Aorta (tissue), 5 donors: ENCODE measurements at places on chromosomes 7 and 10. TPM values are rescaled to one million over a fixed set of nuclear protein-coding genes. Genes with fewer than 3 reads are reported as not detected.

DNA sequence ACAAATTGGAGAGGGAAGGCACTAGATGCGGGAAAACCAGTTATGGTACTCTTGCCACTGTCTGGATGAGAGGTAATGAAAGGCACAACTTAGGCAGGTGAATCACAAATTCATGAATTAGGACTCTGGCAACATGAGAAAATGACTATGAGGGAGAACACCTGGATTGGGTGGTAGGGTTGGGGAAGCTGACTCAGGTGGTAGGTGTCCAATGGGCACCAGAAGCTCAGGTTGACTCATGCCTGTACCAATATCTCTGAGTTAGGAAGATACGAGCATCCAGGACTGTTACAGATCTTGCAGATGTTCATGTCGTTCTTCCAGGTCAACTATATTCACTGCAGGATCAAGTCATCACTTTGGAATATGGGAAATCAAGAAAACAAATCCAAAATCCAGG is 56.7 kb downstream of the NPY start:
- DNase-seq: no peak
- H3K4me3 ChIP-seq: no peak overlapping the region
- H3K36me3 ChIP-seq: no peaks in the 10 kb centered on the region
- no peaks in the 10 kb centered on the region for H3K27me3 ChIP-seq
- no peak overlapping the region for H3K27ac ChIP-seq

DNA sequence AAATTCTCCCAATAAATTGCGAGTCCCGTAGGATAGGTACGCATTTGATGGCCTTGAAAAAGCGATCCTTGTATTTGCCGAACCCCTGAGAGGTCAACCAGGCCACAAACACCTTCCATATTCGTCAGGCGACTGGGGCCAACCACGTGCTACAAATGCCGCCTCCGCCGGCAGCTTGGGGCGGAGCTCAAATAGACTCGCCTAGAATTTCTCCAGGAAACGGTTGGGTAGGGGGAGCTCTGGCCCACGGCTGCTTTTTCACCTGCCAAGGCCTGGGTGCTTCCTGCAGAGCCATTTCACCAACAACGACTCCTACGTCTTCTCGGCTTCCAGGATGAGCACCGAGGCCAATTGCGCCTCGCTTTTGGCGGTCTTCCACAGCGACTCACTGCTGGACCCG is 53.4 kb upstream of the KIF5B start:
- H3K4me1 ChIP-seq: peaks cover 8% of the 10 kb centered on the region
- H3K36me3 ChIP-seq: no peaks in the 10 kb centered on the region

Gene HOXA10
- 11.2 TPM for total RNA-seq

- no peak overlapping the region for H3K4me3 ChIP-seq
- no peak for DNase-seq
- H3K27ac ChIP-seq: no peak overlapping the region
- no peaks in the 10 kb centered on the region for H3K4me1 ChIP-seq
- no peaks in the 10 kb centered on the region for H3K27me3 ChIP-seq
- peaks cover 14% of the 10 kb centered on the region for H3K36me3 ChIP-seq
Observed at GRCh38 chr10:38102880-38103279, 8.7 kb downstream of the ZNF37A start.

DNA sequence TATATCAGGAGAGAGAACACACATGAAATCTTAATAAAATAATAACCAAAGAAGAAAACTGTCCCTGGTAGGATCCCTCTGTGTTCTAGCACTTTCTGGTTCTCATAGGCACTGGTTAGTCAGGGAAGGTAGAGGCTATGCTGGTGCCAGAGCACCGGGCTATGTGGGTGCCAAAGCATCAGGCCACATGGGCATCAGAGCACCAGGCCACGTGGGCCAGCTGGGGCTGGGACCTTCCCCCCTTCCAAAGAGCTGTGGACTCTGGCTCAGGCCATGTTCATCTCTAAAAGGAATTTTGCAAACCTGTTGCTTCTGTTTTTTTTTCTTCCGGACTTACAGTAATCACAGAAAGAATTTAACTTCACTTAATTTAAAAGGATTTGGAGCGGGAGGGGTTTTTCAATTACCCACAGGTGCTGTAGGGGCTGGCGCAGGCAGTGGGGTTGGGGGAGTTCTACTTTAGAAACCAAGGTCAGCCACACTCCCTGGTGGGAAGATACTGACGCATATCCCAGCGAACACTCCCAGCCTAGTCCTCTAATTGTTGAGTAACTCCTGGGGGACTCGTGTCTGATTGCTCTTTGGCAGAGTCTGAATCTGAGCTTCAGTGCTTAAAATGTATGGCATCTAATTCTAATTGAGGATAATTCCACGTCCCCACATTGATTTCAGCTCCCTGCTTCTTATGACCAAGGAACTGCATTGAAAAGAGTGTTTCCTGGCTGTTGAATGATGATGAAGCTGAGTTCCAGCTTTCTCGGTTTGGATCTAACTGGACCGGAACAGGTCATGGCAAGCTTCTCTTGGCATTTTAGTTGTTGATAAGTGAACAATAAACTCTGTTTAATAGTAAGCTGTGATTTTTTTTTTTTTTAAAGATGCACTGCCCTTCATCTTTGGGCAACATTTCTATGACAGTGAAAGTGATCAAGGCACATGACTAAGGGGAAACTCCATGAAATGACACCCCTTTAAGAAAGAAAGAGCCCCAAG is 110.7 kb upstream of the FZD8 start:
- no peak for DNase-seq
- H3K4me1 ChIP-seq: no peaks in the 10 kb centered on the region
- H3K27ac ChIP-seq: no peak overlapping the region
- no peak overlapping the region for H3K4me3 ChIP-seq
- no peaks in the 10 kb centered on the region for H3K36me3 ChIP-seq

- no peaks in the 10 kb centered on the region for H3K4me1 ChIP-seq
- no peaks in the 10 kb centered on the region for H3K36me3 ChIP-seq
- no peaks in the 10 kb centered on the region for H3K27me3 ChIP-seq
Observed at GRCh38 chr10:28668363-28669226, 8.7 kb upstream of the BAMBI start.

DNA sequence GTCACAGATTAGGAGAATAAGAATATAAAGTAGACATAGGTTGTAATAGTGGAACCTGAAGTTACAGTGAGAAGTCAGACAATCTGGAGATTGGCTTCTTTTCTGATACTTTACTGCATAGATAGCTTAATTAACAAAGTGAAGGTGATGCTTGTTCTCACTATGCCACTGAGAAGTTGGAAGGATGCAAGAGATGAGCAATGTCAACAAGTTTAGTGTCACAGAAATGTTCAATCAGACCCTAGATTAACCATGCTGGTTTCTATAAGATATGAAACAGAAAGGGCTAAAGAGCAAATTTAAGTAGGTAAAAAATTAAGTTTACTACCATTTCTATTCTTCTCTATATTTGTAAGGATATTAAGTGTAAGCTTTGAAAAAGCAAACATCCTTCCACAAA is 838.6 kb upstream of the SORCS1 start:
- H3K4me1 ChIP-seq: no peaks in the 10 kb centered on the region
- no peaks in the 10 kb centered on the region for H3K27me3 ChIP-seq
- DNase-seq: no peak

GRCh38 chr7:2219136-2219535 is 13.6 kb downstream of the MAD1L1 start:
- peaks cover 9% of the 10 kb centered on the region for H3K36me3 ChIP-seq
- H3K4me1 ChIP-seq: no peaks in the 10 kb centered on the region
- H3K27me3 ChIP-seq: no peaks in the 10 kb centered on the region
- H3K4me3 ChIP-seq: no peak overlapping the region
- no peak overlapping the region for H3K27ac ChIP-seq
- no peak for DNase-seq

Gene ASZ1
- not detected for total RNA-seq

Gene STAG3
- 1.5 TPM for total RNA-seq

- no peaks in the 10 kb centered on the region for H3K27me3 ChIP-seq
- H3K36me3 ChIP-seq: no peaks in the 10 kb centered on the region
- H3K27ac ChIP-seq: no peak overlapping the region
- H3K4me3 ChIP-seq: no peak overlapping the region
- no peak for DNase-seq
Observed at GRCh38 chr10:117980216-117980615, 66.5 kb downstream of the RAB11FIP2 start.

Gene OR2A42
- total RNA-seq: not detected

DNA sequence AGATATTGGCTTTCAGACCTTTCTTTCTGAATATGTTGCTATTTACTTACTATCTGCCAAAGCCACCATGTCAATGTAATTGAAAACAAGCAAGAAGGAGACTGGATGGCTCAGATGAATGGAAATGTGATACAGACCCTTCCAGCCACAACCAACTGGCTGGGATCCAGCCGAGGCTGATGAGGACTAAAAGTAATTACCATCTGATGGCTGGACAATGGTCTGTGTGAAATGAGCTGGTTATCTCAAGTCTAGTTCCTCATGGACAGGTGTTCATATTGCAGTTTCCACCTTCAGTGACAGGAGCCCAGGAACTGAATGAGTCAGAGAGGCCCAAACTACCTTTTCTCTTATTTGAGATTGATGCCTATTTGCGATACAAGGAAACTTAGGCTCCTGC is 267.5 kb downstream of the GATA3 start:
- no peak overlapping the region for H3K27ac ChIP-seq
- no peaks in the 10 kb centered on the region for H3K27me3 ChIP-seq
- no peaks in the 10 kb centered on the region for H3K4me1 ChIP-seq
- DNase-seq: no peak
- H3K4me3 ChIP-seq: no peak overlapping the region

DNA sequence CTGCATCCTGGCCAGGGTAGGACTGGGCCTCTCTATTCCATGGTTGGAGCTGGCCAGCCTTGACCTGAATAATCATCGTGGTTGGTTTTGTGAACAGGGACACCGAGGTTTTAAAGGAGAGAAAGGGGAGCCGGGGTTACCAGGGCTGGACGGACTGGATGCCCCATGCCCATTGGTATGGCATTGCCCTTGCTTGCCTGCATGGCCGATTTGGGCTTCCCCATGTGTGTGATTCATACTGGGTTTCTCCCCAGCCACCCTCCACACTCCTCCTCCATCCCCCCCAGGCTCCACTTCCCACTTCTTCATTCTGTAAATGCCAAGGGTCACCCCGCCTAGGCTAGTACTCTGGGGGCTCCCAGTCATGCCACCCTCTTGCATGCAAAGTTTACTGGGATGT is 98.8 kb upstream of the MACROH2A2 start:
- no peak overlapping the region for H3K27ac ChIP-seq
- no peaks in the 10 kb centered on the region for H3K27me3 ChIP-seq
- H3K4me3 ChIP-seq: no peak overlapping the region
- no peaks in the 10 kb centered on the region for H3K36me3 ChIP-seq
- DNase-seq: no peak

GRCh38 chr7:577741-578370 is 58.2 kb upstream of the PDGFA start:
- H3K27ac ChIP-seq: no peak overlapping the region
- no peaks in the 10 kb centered on the region for H3K36me3 ChIP-seq
- H3K27me3 ChIP-seq: no peaks in the 10 kb centered on the region
- no peak for DNase-seq
- H3K4me3 ChIP-seq: no peak overlapping the region

Gene LDB3
- total RNA-seq: 67.9 TPM

Gene EEPD1
- total RNA-seq: 14.4 TPM

- H3K4me3 ChIP-seq: no peak overlapping the region
- no peak overlapping the region for H3K27ac ChIP-seq
- no peak for DNase-seq
- H3K27me3 ChIP-seq: no peaks in the 10 kb centered on the region
- no peaks in the 10 kb centered on the region for H3K4me1 ChIP-seq
Observed at GRCh38 chr10:25071227-25071626, 54.8 kb downstream of the THNSL1 start.

Gene AZGP1
- total RNA-seq: 1.3 TPM

Gene ZNF746
- total RNA-seq: 23.5 TPM

DNA sequence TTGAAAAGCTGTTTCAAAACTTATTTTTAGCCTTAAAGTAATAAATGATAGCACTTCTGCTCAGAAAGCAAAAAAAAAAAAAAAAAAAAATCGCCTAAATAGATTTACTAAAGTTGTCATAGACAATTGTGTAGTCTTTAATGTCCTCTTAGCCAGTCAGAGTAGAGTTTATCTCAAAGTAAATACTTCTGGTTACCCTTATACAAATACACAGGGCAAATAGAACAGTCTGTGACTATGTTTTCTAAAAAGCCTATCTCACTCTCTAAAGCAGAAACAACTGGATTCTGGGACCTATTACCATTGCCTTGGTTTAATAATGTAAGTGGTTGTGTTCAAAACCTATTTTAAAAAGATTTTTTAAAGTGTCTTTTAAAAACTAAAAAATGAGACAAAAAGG is 156.2 kb upstream of the THSD7A start:
- no peak overlapping the region for H3K27ac ChIP-seq
- H3K4me3 ChIP-seq: no peak overlapping the region
- no peaks in the 10 kb centered on the region for H3K4me1 ChIP-seq
- no peak for DNase-seq
- no peaks in the 10 kb centered on the region for H3K36me3 ChIP-seq

GRCh38 chr7:81294897-81295515 is 376.2 kb upstream of the SEMA3C start:
- H3K4me1 ChIP-seq: no peaks in the 10 kb centered on the region
- no peak overlapping the region for H3K4me3 ChIP-seq
- H3K36me3 ChIP-seq: no peaks in the 10 kb centered on the region

Gene CPXM2
- total RNA-seq: 169 TPM

GRCh38 chr10:80909254-80909653 is 371.6 kb downstream of the SH2D4B start:
- H3K36me3 ChIP-seq: no peaks in the 10 kb centered on the region
- DNase-seq: no peak
- H3K27ac ChIP-seq: no peak overlapping the region
- H3K4me1 ChIP-seq: no peaks in the 10 kb centered on the region

- peaks cover 4% of the 10 kb centered on the region for H3K4me1 ChIP-seq
- peak; percentile 42 for DNase-seq
- no peak overlapping the region for H3K4me3 ChIP-seq
- no peaks in the 10 kb centered on the region for H3K27me3 ChIP-seq
- no peak overlapping the region for H3K27ac ChIP-seq
- H3K36me3 ChIP-seq: no peaks in the 10 kb centered on the region
Observed at GRCh38 chr7:133365917-133366316, 113.0 kb downstream of the EXOC4 start.

- no peaks in the 10 kb centered on the region for H3K4me1 ChIP-seq
- no peak overlapping the region for H3K27ac ChIP-seq
- H3K27me3 ChIP-seq: no peaks in the 10 kb centered on the region
- H3K4me3 ChIP-seq: no peak overlapping the region
Observed at GRCh38 chr7:636396-636795, 90.1 kb upstream of the DNAAF5 start.

Gene SH2D4B
- total RNA-seq: 0.27 TPM

GRCh38 chr7:27846388-27846787 is 106.4 kb downstream of the TAX1BP1 start:
- no peaks in the 10 kb centered on the region for H3K36me3 ChIP-seq
- H3K4me1 ChIP-seq: no peaks in the 10 kb centered on the region
- no peak for DNase-seq
- H3K27ac ChIP-seq: no peak overlapping the region
- H3K4me3 ChIP-seq: no peak overlapping the region
- no peaks in the 10 kb centered on the region for H3K27me3 ChIP-seq

Gene SLC12A9
- total RNA-seq: 20.3 TPM

- peak; percentile 85 for DNase-seq
- H3K4me3 ChIP-seq: no peak overlapping the region
- no peak overlapping the region for H3K27ac ChIP-seq
- no peaks in the 10 kb centered on the region for H3K4me1 ChIP-seq
- no peaks in the 10 kb centered on the region for H3K36me3 ChIP-seq
Observed at GRCh38 chr7:98286093-98286539, 4.6 kb downstream of the BRI3 start.

Gene UCMA
- not detected for total RNA-seq

GRCh38 chr10:68861253-68861652 is 33.9 kb downstream of the STOX1 start:
- H3K27me3 ChIP-seq: no peaks in the 10 kb centered on the region
- no peak overlapping the region for H3K4me3 ChIP-seq
- no peak overlapping the region for H3K27ac ChIP-seq
- no peak for DNase-seq

Gene TMEM236
- 1.7 TPM for total RNA-seq

Gene HTRA1
- 386 TPM for total RNA-seq

Gene ACTA2
- total RNA-seq: 9,611 TPM
